ENCODE measurements at places on chromosomes 1 and 21. TPM values are rescaled to one million over a fixed set of nuclear protein-coding genes. Genes with fewer than 3 reads are reported as not detected.

SAMD11 gene
- 6.4 TPM for total RNA-seq

S100A7 gene
- total RNA-seq, result 0.85 TPM

INAVA gene
- total RNA-seq, result 0.45 TPM

CFAP45 gene
- total RNA-seq, result 1.6 TPM

TMPRSS15 gene
- not detected for total RNA-seq

CLEC20A gene
- total RNA-seq, result 3.2 TPM
